ENCODE measurements at places on chromosomes 2 and 18.
A peak's percentile ranks its signal among the peaks of the same experiment; 100 is the strongest.

GRCh38 chr2:70728128-70728527, 39.9 kb downstream of the ADD2 start:
- DNase-seq, result no peak

DNA sequence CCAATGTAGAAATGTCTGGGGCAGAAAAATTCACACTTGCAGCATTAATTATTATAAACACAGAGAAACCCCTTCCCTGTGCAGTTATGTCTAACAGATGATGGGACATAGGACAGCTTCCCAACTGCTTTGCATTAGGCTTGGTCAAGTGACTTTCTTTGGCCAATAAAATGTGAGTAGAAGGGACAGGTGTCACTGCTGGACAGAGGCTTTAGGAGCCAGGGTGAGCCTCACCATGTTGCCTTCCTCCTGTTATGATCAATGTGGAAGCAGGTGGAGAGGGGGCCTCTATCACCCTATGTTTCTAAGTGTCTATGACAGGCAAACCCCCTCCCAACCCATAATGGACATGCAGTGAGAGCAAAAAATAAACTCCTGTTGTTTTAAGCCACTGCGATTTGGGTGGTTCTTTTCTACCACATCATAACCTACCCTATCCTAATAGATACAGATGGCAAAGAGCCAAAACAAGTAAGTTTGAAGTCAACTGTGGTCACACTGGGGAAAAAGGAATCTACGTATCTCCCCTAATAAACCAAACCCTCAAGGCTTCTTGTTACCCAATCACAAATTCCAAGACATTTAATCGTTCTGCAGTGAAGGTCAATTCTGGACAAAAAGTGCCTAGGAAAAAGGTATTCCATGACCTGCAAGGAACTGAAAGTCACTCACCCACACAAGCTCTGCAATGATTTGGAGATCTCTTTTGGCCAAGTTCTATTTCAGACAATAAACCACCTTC, 28.6 kb upstream of the POU3F3 start:
- DNase-seq, result no peak

DNA sequence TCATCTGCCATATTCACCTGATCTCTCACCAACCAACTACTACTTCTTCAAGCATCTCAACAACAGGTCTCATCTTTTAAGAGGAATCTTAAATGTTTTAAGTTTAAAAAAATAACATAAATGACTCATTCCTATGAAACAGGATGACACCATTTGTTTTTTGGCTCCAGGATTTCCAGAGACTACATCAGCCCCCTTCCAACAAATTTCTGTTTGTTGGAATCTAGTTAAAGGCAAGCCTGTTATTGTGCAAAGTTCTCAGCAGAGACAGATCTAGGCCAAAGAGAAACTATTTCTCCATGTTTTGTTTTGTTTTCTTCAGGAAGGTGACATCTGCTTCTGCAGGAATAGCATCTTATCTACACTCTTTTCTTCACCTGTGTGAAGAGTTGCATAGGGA, 204.8 kb upstream of the SH3BP4 start:
- no peak for DNase-seq

- peak; percentile 66 for DNase-seq
Observed at GRCh38 chr2:27191070-27191829, 20.6 kb upstream of the ATRAID start.

DNA sequence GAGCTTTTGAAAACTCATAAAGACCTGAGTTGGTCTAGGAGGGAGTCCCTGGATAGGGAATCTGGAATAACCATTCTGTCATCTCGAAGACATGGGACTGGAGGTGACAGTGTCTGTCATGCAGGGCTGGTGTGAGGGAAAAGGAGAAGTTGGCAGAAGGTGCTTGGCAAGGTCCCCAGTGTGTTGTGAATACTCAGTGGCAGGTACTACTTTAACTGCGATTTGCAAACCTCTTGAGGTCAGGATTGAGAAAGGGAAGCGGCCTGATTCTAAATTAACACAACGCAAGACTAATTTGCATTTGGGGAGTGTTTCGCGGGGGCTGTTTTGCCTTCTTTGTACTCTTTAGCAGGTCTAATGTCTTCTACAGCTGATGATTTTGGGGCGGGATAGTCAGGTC, 77.0 kb upstream of the TMEM200C start:
- no peak for DNase-seq

GRCh38 chr2:232930059-232930400, 60.0 kb downstream of the SNORC start:
- no peak for DNase-seq

DNA sequence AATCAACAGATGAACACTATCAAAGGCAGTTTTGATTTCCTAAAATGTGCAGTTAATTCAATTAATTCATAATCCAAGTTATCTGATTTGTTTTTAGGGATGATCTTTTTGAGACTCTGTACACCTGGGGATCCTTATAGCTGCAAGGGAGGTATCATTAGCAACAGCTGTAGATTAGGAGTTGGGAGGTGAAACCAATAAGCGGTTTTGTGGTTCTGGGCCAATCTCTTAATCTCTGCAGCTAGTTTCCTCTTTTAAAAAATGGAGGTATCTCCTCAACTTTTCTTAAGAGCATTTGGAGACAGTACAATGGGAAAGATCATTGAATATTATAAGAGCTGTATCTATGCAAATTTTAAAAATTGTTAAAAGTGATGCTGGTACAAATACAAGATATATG, 126.0 kb downstream of the MC4R start:
- DNase-seq, result no peak

GRCh38 chr2:98442488-98442887, 2.2 kb upstream of the INPP4A start:
- DNase-seq, result no peak

DNA sequence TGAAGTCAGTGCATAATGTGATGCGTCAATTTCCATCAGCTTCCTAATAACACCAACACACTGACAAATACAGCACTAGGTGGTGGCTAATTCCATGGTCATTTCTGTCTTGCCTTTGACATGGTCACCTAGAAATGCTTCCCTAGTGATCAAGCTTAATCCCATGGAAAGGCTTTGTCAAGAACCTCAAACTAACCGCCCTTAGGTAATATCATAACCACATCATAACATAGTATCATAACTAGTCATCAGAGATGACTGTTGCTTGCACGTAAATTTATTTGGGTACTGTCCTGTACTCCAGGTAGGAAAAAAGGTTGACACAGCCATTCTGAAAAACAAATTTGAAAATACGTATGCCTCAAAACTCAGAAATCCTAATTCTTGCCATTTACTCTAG, 471.8 kb downstream of the IRS1 start:
- no peak for DNase-seq

DNA sequence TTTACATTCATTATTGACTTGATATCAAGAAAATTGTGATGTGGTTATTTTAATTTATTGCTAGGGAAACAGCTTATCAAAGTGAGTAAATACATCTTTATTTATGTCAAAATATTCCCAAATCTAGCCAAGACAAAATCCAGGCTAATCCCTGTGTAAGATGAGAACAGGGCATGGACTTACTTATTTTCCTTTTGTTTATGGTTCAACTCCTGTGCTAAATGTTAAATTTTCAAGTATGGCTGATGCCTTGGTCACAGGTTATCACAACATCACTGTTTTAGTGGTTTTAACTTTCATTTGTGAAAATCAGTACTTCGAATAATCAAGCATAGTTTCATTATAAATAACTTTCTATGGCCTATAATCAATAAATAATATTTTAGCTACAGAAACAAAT, 657.0 kb upstream of the SYT4 start:
- no peak for DNase-seq

- no peak for DNase-seq
Observed at GRCh38 chr2:231904161-231904611, 22.0 kb downstream of the NPPC start.

GRCh38 chr2:195671563-195671962, 14.5 kb downstream of the SLC39A10 start:
- no peak for DNase-seq

DNA sequence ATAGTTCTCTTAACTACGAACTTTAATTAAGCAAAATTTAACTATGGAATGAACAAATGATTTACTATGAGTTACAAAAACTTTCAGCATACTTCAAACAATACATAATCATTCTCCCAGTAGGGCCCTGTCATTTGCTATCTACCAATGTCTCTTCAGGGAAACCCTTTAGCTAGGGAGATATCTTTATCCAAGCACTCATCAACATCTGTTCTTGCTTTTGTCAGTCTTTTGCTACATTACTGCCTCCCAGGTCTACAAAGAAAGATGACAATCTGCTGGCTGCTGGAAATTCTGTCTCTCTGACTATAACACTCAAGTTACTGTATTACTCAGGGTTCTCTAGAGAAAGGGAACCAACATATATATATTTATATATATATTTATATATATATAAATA, 1626.3 kb upstream of the CELF4 start:
- DNase-seq, result no peak

- DNase-seq, result no peak
Observed at GRCh38 chr2:26976237-26976636, 5.8 kb downstream of the MAPRE3 start.

DNA sequence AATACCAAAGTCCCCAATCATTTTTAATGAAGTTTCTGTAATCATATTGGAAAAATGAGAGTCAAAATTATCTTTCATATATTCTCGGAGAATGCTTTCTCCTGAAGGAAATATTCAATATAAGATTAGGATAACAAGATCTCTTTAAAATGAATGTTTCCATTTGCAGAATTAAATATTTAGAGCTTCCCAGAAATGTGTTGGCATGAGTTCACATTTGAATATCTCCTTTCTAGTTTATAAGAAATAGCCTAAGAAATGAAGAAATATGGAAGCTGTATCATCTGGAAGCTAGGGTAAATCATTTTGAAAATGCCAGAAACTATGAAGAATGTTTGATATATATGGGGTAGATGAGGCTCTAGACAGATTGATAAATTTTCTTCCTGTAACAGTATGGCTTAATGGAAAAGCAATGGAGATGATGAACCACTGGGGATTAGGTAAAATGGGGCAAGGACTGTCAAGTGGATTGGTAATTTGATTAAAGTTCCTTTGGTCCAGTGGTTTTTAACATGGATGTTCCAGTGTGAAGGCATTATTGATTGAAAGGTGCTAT, 184.6 kb upstream of the ZNF804A start:
- no peak for DNase-seq

- DNase-seq, result no peak
Observed at GRCh38 chr2:44843086-44843485, 98.4 kb upstream of the SIX3 start.

- DNase-seq, result no peak
Observed at GRCh38 chr2:54866868-54867267, 143.4 kb downstream of the EML6 start.

DNA sequence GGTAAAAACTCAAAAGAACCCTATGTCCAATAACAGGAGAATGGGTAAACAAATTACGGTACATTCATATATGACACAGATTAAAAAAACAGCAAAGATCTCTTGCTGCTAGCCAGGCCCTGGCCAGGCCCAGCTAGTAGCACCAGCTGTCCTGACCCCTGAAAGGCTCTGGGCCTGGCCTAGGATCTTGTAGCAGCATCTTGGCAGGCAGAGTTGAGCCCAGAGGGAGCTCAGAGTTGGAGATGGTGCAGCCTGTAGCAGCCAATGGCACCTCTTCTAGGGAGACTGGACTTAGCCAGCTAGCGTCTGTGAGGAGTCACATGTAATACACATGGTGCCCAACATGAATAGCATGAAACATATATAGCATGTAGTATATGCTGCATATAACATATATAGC, 69.1 kb downstream of the HS6ST1 start:
- DNase-seq, result no peak

DNA sequence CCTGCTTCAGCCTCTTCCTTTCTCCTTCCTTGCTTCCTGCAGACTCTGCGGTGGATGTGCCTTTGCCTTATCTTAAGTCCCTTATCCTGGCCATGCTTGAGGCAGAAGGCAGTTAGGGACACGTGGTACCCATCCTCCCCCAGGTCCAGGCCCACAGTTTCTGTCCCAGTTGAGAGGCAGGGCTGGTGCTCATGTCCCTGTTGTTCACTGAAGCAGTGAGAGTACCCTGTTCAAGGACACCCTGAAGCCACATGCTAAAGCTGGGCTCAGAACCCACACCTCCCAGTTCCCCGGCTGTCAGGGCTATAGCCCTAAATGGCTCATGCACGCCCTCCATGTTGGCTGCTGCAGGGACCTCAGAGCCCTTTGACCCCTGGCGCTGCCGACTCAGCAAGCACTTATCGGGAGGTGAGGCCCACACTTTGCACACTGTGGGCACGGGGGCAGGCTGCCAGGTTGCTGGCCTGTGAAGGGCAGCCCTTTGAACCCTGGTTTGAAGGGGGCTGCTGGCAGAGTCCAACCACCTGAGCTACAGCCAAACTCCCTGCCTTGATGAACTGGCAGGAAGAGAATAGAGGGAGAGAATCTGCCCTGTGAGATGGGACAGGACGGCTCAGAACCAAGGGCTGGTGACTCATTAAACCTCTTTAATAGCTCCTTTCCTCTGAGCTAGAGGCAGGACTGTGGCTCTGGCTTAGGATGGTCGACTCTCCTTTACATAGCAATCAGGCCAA, 6.3 kb downstream of the KHK start:
- no peak for DNase-seq

- no peak for DNase-seq
Observed at GRCh38 chr2:203543898-203544328, 8.8 kb upstream of the RAPH1 start.

GRCh38 chr2:215403441-215404347, 32.2 kb downstream of the FN1 start:
- no peak for DNase-seq

DNA sequence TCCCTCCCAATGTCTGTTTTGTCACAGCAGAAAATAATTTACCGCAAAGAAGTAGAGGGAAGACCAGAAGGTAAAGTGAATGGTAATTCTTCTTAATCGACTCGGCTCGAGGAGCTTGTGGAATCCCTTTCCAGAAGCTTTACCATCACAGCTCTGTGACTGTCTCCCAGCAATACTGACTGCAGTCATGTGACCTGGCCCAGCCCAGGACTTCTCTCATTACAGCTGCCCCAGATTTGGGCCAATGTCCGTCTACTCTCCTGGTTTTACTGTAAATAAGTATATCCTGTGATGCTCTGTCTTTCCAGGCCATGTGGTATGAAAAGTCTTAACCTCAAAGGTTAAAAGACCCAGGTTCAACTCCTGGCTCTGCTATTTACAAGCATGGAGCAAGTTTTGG, 18.9 kb upstream of the ELOA2 start:
- DNase-seq, result no peak

All from CD4-positive, alpha-beta T cell treated with Interleukin-1 beta for 1 hour (primary cell).